Fibroblast of mammary gland (primary cell): ENCODE measurements at places on chromosomes 7 and 10.

DNA sequence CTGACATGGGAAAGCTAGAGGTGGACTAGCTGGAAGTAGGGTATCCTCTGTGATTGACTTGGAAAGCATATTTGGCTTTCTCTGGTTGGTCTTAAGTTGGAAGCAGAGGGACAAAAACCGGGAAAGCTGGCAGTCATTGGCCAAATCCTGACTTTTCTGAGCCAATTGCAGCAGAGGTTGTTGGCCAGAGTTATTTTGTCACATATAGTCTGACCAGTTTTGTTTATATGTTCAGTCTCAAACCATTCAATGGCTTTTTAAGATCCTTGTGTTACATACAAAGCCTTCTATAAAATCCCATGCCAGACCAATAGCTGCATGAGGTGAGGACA is 6.3 kb downstream of the CFAP69 start:
- DNase-seq, result peak; percentile 73

DNA sequence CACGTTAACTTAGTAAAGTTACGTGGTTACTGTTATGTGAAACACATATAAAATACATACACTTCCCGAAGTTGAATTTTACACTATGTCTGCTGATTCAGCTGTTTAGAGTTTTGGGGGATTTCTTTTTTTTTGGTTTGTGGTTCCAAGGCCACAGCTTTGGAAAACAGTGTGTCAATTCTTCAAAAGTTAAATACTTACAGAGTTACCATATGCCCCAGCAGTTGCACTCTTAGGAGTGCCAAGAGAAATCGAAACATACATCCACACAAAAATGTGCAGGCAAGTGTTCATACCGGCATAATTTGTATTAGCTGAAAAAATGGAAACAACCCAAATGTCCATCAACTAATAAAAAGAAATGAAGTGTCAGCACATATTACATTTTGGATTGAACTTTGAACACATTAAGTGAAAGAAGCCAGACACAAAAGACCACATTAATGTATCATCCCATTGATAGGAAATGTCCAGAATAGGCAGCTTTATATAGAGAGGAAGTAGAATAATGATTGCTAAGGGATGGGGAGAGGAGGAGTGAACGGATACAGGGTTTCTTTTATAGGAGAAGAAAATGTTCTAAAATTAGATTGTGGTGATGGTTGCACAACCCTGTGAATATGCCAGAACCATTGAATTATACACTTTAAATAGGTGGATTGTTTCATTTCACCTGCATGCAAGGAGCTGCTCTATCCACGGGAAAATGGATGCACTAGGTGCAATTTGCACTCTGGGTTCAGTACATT is 17.6 kb downstream of the APBB1IP start:
- peak; percentile 25 for DNase-seq

- DNase-seq, result peak; percentile 61
Observed at GRCh38 chr10:31604096-31604495, 285.1 kb downstream of the ZEB1 start.

- DNase-seq, result no peak
Observed at GRCh38 chr7:77497079-77497478, 40.0 kb upstream of the PTPN12 start.

- DNase-seq, result no peak
Observed at GRCh38 chr7:37796138-37796775, 52.1 kb upstream of the NME8 start.

DNA sequence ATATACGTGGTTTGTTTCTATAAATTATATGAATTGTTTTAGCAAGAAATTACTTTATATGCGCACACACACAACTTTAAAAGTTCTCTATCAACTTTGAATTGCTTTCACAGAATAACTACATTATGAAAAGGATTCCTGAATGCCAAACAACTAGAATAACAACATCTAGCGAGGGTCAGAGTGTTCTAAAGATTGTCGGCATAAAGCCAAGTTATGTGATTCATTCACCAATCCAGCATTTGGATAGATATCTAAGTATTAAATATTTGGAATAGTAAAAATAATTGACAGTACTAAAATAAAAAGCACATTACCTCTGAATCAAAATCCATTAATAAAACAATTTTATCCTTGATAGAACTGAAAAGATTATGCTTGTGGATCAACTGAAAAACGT is 125.3 kb upstream of the AMPH start:
- DNase-seq, result peak; percentile 66

GRCh38 chr10:100733329-100733728 is 12.1 kb upstream of the PAX2 start:
- DNase-seq, result no peak

DNA sequence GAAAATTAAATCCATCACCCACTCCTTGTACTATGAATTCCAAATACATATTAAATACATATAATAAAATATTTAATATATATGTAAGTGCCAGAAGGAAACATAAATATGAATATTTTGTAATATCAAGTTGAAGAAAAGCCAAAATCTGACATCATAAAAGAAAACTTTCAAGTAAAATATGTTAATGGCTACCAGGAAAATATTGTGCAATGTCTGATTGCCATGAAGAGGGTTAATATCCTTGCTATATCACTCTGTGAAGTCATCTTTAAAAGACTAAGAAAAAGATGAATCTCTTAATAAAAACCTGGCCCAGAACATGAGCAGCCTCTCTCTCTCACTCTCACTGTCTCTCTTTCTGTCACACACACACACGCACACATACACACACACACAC is 130.2 kb downstream of the EGFR start:
- no peak for DNase-seq

GRCh38 chr7:135843214-135843613 is 94.6 kb upstream of the FAM180A start:
- no peak for DNase-seq

- no peak for DNase-seq
Observed at GRCh38 chr7:105650382-105650970, 69.2 kb upstream of the EFCAB10 start.

DNA sequence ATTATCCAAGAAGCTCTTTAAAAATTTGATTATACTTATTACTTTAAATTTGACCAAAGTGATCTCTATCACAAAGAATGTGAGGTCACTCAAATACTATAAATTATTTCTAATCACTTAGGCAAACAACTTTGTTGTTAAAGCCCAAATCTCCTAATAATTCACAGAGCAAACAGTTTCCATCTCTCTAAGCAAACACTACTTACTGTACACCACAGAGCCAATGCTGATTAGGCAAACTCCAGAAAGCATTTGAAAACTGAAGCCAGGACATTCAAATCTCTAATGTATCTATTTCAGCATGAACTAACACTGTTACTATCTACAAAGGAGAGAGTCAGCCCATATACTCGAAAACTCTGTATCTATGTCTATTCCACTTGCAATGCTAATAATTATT is 107.1 kb downstream of the RNF32 start:
- no peak for DNase-seq

DNA sequence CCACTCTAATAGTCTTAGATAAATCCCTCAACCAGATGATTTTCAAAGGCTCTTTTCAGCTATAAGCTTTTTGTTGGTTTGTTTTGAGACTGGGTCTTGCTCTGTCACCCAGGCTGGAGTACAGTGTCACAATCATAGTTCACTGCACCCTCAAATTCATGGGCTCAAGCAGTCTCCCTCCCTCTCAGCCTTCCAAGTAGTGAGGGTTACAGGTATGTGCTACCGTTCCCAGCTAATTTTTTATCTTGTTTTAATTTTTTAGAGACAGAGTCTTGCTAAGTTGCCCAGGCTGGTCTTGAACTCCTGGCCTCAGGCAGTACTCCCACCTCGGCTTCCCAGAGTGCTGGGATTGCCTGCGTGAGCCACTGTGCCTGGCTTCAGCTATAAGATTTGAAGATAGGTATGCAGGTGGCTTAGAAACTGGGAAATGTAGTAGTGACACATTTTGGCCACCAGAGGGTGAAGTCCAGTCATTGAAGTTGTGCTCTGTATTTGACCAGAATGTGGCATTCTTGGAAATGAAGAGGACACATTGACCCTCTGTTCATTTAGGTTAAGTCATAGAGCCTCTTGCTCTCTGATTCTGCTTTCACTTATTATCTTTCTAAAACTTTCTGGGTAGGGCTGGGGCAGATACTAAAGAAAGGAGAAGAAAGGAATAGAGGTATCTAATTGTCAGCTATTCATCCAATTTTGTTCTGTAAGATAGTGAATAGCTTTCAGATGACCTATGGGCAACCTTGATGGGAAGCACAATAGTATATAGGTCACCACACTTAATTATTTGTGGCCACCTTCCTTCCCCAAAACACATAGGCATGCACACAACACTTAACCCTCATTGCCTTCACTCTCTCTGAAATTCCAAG is 36.0 kb downstream of the R3HCC1L start:
- DNase-seq, result peak; percentile 59

DNA sequence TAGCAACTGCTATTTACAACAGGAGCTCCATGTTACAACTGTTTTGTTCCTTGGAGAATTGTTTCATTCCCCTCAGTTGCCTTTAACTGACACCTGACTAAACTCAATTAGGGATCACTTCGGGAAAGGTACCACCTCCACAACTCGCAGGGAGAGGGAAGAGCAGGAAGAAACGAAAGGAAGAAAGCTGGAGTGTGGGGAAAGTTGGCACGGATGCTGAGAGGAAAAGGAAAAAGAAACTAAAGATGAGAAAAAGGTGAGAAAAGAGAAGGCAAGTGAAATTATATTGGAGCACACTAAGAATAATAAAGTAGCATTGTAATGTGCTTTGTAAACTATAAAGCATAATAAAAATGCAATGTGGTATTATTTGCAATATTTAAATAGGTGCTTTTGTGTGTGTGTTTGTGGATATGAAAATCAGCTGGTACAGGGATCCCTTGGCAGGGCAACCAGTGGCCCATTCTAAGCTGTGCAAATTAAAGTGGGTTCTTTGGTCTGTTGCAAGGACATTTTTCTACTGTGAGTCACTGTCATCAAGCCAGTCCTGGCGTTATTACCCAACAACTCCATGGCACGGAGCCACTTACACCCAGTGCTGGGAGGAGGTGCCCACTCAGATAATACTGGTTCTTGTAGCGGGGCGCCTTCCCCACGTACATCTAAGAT is 45.9 kb downstream of the HIPK2 start:
- peak; percentile 97 for DNase-seq

- peak; percentile 17 for DNase-seq
Observed at GRCh38 chr10:63054889-63055611, 78.1 kb upstream of the NRBF2 start.

DNA sequence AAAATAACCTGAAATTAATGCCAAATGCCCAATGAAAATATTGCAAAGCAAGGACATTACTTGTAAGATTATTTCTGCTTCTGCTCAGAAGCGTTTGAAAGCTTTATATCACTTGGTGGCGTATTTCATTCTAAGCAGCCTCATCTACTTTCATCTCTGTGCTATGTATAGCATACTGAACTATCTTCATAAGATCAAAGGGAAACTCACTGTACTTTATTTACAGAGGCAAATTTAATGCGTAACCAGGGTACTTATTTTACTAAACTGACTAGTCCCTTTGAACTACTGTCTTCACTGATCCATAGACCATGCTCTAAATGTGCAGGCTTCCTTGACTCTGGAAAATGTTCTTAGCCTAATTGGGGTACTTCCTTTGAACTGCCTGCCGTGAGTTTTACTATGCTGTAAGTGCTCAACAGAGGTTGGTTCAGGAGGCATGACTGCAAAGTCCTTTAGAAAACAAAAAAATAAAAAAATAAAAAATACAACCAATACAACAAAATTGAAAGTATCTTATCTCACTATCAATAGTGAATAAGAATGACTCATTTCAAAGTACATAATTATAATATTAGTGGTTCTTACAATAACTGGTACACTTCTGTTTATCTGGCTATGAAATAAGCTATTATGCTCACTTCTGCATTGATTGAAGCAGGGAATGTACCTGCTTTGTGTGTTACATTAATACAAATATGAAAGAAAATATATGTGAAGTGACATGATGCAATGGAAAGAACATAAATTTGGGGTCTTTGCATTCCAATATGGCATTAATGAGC is 41.0 kb upstream of the TSPAN12 start:
- no peak for DNase-seq

DNA sequence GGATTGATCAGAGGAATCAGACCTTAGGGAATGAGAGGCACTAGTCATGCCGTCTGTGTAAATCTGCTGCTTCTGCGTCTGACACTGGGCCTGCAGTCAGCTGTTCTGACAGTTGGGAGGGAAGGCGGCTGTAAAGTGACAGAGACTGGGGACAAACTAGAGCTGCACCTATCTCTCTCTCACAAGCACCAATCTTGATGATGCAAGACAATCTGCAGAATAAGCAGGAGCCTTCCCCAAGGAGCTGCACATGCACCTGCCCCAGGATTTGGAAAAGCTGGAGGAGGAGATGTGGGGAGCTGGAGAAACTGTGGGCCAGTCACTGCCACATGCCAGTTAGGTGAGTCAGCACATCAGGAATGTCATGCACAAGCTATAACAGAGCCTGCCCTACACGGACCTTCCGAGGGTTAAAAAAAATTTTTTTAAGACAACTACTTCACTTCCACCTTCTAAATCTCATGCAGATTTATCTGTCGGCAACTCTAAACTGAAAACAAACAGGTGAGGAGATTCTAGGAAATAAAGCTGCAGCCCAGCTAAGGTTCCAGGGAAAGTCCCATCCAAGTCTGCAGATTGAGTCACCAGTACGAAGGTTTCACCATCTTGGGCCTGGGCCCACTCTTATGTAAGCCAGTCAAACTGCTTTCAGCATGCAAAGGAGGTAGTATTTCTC is 39.2 kb downstream of the ENO4 start:
- DNase-seq, result peak; percentile 81

DNA sequence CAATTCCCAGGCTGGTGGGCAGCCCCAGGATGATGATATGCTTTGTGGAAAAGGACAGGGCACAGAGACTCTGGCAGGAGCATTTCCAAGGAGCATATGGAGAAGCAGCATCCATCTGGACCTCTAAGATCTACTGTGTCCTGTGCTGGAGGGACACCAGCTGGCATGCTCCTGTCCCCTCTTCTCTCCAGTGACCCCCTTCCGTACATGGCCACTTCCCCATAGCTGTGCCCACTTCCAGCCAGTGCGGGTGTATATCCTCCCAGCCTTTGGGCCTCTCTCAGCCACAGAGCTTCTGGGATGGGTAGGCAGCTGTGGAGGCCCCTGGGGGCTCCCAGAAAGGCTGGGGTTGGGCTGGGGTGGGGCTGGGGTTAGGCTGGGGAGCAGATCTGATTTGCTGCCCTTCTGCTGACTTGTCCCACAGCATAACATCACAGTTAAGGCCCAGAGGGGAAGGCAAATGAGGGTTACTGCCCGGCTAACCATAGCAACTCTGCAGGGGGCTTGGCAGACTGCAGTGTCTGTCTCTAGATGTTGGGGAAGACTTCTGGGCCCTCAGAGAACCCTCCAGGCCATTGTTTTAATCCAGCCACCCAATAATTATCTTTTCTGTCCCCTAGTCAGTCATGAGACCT is 6.3 kb downstream of the NPFFR1 start:
- no peak for DNase-seq
